ENCODE measurements at places on chromosomes 16 and 17.
A peak's percentile ranks its signal among the peaks of the same experiment; 100 is the strongest.

GRCh38 chr17:29475891-29476290 is 85.7 kb downstream of the TAOK1 start:
- no peak for DNase-seq

- DNase-seq, result no peak
Measured at GRCh38 chr17:34360601-34361270, 2.3 kb downstream of the CCL1 start.

DNA sequence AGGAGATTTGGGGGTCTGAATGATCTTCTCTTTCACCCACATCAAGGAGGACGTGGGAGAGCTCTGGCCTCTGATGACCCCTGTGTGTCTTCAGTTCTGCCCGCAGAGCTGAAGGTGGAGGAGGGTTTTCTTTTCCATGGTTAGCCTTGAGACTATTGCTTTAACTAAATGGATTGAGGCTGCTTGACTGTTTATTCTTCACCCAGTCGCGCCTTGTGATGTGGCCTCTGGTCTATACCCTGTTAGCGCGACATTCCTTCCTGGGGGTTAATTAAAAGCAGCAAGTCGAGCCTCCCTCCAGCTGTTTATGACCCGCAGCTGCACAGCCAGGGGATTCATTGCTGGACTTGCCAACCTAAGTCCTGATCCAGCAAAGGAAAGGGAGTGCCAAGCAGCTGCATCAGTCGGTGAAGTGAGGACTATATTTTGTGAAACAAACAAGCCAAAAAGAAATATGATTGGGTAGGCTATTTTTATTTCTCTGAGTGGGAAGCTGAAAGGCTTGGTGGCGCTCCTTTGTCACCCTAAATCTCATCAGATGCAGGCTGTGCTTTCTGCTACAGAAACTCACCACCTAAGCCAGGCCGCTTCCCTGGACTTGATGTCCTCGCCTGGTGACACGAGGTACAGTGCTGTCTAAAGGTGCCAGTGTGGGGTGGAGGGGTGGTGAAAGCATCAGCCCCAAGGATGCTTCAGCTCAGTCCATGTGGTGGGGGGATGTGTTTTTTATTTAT is 11.0 kb upstream of the SEC14L1 start:
- DNase-seq, result no peak

GRCh38 chr17:74598346-74599022 is 6.4 kb upstream of the CD300LD start:
- DNase-seq, result no peak

GRCh38 chr17:71790791-71791190 is 330.0 kb upstream of the SOX9 start:
- DNase-seq, result peak; percentile 41

DNA sequence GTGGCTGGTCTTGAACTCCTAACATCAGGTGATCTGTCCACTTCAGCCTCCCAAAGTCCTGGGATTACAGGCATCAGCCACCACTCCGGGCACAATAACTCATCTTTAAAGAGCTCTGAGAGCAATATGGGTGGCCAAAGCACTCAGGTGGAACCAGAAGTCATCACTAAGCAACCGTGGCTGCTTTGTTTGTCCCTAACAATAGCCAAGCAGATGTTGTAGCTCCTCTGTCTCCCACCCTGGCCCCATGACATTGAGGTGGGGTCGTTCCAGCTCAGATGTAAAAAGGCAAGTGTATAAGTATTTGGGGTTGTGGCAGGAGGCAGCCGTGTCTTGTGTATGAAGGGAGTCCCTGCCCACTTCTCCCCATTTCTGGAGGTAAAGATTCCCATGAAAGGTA is 3.7 kb upstream of the SCIMP start:
- DNase-seq, result no peak

DNA sequence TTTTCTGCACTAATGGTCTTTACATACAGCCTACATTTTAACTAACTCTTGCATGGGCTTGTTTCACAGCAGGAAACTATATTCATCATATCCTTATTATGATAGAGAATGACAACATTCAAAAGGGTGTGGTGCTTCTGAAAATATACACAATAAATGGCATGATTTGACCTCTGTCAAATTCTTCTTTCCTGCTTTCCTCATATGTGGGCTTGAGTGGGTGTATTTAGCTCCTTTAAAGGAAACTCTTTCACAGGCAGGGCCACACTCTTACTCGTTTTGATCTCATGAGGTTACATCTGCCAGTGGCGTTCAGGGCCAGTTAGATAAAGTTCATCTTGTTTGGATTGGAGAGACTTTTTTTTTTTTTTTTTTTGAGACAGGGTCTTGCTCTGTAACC is 6.1 kb downstream of the SLC35G3 start:
- DNase-seq, result no peak

DNA sequence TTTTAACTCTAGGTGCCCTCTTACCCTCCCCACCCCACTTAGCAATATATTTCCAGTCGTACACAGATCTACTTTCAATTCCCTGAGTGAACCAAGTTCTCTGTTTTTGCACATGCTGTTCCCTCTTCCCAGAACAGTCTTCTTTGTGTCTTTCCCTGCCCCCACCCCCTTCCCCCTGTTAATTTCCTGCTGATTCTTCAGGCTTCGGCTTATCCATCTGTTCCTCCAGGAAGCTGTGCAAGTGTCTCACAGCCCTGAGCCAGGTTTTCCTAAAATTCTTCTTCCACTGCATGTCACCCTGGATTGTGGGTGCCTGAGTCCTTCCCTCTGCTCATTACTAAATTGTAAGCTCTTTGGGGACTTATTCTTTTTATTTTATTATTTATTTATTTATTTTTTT is 12.4 kb upstream of the SPOP start:
- no peak for DNase-seq

GRCh38 chr17:29190592-29191207 is 10.5 kb upstream of the MYO18A start:
- no peak for DNase-seq

- DNase-seq, result no peak
Measured at GRCh38 chr17:72588561-72588960, 467.7 kb downstream of the SOX9 start.

DNA sequence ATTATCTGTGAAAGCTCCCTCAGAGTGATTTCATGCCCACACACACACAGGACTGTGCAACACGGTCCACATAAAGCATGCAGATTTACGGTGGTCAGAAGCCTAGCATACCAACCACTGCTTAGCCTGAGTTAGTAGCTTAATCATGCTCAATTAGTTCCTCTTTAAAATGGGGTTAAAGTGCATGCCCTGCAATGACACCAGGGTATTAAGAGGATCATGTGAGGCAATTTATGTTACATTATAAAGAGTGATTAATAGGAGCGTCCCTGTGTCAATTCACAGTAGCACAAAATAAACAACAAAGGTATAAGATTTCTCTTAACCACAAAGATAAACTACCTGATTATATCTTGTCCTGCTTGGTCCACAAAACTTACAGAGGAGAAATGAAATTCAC is 39.8 kb downstream of the C17orf67 start:
- DNase-seq, result no peak

DNA sequence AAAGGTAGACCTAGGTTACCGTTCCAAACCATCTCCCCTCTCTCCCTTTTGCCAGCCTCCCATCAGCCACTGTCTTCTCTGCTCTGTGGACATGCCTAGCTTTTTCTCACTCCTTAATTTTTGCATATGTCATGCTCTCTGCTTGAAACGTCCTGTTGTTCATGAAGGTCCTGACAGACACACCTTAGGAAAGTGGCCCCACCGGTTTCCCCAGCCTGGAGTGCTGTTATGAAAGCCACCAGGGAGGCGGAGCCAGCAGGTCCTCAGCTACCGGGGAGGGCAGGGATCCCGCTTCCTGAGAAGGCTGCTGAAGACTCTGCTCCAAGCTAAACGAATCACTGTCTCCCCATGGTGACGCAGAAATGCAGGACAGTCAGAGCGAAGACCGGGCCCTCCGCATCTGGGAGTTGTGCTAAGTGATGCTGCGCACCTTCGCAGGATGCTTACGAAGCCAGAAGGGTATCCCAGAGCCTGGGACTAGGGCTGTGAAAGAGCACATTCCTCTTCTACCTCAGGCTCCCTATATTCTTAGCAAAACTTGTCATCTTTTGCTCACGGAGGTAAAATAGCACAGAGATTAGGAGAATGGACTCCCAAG is 2.3 kb upstream of the SLC16A11 start:
- DNase-seq, result no peak

- no peak for DNase-seq
Measured at GRCh38 chr16:54325616-54326265, 39.2 kb upstream of the IRX3 start.

DNA sequence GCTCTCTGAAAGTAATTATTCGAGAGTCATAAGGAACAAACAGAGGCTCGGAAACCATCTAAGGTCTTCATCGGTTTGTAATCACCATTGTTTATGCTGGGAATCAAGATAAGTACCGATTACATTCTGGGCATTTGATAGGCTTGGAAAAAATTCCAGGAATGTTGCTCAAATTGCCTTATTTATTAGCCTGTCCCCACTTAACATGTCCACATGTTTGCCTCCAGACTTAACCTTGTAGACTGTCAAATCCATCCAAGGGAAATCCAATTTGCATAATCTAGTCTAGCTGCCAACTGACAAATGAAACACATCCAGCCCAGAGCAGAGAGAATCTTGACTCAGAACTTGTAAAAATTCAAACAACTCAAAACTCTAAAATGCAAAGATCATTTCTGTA is 51.3 kb upstream of the TMC5 start:
- no peak for DNase-seq

- DNase-seq, result peak; percentile 50
Measured at GRCh38 chr17:4536742-4537411, 18.3 kb downstream of the MYBBP1A start.

GRCh38 chr16:1194665-1195392 is 30.2 kb downstream of the TPSG1 start:
- DNase-seq, result no peak

DNA sequence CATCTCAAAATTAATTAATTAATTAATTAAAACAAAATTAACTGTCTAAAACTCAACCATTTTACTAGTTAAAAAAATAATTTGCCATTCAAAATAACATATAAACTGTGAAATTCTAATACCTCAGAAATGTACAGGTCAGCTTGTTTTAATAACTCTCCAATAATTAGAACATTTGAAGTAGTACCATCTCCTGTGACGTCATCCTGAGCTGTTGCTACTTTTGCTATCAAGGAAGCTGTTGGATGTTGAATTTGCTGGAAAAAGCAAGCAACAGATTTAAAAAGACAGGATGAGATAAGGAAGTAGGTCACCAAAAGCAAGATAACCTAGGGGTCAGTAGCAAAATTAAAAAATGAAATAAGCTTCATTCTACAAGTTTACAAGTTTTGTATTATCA is 2.8 kb downstream of the CCT6B start:
- DNase-seq, result no peak

DNA sequence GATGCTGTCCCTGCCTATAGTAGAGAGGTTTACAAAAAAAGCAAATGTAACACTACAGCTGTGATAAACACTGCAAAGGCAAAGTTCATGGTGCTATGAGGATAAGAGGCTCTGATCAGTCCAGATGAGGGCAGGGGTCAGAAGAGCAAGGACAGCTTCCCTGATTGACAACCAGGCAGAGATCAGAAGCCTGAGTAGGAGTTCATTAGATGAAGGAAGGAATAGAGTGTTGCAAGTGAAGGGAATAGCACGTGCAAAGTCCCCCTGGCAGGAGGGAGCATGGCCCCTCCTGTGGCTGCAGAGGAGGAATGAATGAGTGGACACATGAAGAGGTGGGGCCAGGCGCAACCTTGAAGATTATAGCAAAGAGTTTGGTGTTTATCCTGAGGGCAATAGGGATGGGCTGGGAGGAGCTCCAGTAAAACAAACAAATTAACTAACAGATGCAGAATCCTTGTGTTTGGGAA is 208.4 kb upstream of the IRX5 start:
- no peak for DNase-seq

DNA sequence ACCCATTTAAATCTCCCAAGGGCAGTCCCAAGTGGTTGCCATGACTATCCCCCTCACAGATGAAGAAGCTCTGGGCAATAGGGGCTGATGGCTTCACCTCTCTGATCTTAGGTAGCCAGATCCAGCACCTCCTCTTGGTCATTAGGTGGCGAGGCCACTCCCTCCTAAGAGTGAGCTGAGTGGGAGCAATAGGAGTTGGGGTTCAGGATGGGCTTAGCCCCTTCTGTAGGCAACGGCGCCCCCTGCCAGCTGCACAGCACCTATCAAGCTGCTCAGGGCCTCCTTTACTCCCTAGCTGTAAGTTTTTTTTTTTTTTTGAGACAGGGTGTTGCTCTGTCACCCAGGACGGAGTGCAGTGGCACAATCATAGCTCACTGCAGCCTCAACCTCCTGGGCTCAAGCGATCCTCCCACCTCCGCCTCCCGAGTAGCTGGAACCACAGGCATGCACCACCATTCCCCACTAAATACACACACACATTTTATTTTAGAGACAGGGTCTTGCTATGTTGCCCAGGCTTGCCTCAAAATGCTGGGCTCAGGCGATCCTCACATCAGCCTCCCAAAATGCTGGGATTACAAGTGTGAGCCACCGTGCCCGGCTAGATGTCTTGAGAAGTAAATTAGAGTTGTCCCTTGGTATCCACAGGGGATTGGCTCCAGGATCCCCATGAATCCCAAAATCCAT is 3.5 kb upstream of the RRAD start:
- DNase-seq, result no peak

DNA sequence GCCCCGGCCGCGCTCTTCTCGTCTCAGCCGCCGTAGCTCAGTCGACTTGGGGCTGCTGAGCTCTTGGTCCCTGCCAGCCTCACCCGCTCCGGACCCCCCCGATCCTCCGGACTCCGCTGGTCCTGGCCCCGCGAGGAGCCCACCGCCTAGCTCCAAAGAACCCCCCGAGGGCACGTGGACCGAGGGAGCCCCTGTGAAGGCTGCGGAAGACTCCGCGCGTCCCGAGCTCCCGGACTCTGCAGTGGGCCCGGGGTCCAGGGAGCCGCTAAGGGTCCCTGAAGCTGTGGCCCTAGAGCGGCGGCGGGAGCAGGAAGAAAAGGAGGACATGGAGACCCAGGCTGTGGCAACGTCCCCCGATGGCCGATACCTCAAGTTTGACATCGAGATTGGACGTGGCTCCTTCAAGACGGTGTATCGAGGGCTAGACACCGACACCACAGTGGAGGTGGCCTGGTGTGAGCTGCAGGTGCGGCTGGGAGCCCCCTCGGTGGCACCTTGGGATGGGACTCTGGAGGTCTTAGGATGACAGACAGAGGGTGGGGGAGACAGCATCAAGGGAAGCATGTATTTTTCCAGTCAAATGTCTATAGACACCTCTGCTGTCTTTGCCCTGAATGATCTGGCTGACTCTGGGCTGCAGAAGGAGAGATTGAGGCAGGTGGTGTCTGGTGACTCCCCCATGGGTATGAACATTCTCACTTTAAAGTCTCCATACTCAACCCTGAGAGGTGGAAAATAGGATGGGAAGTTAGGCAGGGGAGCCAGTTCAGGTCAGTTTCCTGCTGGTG is 635 bp downstream of the WNK4 start:
- DNase-seq, result peak; percentile 12

DNA sequence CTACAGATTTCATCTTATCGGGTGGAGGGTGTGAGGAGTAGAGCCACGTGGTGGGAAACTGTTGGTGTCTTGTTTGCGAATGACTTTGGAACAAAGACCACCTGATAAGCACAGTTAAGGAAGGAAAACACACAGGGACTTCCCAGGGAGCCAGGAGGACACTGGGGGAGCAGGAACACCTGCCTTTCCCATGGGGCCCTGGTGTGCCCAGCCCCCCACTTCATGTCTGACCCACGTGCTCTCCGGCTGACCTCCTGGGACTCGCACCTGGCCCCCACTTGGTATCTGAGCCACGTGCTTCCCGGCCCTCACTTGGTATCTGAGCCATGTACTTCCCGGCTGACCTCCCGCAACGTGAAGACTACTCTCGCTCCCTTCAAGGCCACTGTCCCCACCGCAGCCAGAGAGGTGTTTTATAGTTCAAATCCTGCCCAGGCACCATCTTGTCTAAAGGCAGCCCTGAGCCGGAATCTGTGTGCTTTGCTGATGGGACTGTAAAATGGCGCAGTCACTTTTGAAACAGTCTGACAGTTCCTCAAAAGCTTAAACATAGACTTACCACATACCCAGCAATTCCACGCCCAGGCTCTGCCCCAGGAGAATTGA is 5.4 kb upstream of the CSNK1D start:
- no peak for DNase-seq
